ENCODE measurements at places on chromosomes 4 and X.

DNA sequence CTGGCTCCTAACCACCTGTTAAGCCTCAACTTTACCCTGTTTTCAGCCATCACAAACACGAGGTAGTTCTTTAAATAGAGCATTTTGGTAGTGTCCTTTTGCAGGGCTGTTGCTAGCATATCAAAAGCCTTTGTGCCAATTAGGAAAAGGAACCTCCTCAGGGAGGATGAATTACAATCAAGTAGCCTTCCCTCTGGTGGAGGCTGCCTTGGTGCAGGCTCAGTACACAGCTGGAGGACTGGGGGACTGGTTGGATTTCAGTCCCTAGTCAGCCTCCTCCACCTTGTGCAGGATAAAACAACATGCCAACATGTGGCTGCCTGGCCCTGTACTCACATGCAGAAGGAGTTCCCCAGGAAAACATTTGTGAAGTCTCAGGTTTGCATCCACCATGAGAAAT, 53.1 kb downstream of the RASGEF1B start:
- no peak for DNase-seq

DNA sequence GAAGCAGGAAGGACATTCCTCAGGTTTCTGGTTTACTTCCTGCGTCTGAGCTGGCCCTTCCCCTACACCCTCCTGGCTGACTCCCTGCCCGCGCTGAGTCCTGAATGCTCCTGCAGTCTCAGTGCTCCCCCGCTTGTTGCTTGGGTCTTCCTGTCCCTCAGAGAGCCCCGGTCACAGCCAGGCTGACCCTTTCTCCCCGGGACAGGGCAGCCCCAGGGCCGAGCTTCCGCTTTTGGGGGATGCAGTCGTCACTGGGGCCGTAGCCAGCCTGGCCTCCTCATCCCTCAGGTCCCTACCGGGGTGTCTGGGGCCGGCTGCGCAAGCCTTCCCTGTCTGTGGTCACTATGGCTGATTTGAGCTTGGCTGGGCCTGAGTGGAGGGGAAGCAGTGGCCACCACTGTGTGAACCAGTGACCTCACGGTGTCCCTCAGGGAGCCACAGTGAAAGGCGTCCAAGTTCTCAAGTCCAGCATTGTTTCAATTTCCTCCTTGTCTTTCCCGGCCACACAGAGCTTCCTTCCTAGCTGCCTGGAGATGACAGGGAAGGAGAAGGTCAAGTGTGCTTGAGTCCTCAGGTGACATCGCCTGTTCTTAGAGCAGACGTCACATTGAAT, 34.1 kb upstream of the ASMTL start:
- DNase-seq, result no peak

GRCh38 chr4:130023088-130023487, 927.1 kb downstream of the C4orf33 start:
- no peak for DNase-seq

DNA sequence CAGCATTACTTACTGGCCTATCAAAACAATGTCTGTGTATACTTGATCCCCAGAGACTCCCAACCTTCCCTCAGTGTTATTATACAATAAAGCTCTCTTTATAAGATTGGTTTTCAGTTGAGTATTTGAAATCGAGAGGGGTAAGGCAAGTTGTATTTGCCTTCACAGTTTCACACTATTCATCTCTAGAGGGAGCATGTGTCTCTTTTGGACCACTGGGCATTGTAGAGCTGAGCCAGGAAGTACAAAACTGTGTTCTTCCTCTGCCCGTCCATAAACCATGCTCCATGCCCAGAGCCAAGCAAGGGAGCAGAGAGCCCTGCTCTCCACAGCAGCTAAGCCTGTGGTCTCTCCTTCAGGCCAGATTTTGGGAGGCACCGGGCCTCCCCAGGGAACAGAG, 61.5 kb upstream of the HHIP start:
- no peak for DNase-seq

Data from D341Med (cell line).